Activated CD4-positive, alpha-beta T cell treated with anti-CD3 and anti-CD28 coated beads, Interleukin-2, amount 50 U/mL, for 48 hours (primary cell): ENCODE measurements at places on chromosomes 5 and 9.

- no peak for DNase-seq
Measured at GRCh38 chr5:60463179-60463868, 236.6 kb downstream of the DEPDC1B start.

- no peak for DNase-seq
Measured at GRCh38 chr5:167786871-167787578, 504.4 kb upstream of the WWC1 start.

DNA sequence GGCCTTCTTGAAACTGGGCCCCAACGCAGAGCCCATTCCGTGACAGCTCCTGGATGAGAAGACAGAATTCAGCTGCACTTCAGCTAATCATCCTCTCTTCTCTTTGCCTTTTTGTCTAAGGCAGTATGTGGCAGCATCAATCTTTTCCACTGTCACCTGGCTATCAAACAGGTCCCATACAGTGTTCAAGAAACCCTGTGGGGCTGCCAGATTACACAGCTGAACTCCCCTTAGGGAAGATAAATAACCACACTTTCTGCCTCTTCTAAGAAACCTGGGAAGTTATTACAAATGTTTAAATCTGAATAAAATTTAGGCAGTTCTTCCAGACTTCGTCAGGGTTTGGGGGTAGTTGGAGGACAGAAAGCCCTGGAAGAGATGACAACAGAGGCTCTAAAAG lies 61.0 kb downstream of the SPEF2 start:
- no peak for DNase-seq

DNA sequence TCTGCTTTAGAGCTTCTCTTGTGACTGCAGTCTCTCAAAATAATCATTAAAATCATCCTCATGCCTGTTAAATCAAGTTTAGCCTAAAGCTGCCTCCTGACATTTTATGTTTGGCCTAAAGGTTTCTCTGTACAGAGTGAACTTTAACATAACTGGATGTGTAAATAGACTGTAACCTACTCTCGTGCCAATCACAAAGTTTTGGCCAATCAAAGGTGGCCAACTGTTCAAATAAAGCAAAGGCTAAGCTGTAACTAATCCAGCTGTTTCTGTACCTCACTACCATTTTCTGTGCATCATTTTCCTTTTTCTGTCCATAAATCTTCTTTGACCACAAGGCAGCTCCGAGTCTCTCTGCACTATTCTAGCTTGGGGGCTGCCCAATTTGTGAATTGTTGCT lies 86.2 kb downstream of the GCNT1 start:
- DNase-seq: no peak

DNA sequence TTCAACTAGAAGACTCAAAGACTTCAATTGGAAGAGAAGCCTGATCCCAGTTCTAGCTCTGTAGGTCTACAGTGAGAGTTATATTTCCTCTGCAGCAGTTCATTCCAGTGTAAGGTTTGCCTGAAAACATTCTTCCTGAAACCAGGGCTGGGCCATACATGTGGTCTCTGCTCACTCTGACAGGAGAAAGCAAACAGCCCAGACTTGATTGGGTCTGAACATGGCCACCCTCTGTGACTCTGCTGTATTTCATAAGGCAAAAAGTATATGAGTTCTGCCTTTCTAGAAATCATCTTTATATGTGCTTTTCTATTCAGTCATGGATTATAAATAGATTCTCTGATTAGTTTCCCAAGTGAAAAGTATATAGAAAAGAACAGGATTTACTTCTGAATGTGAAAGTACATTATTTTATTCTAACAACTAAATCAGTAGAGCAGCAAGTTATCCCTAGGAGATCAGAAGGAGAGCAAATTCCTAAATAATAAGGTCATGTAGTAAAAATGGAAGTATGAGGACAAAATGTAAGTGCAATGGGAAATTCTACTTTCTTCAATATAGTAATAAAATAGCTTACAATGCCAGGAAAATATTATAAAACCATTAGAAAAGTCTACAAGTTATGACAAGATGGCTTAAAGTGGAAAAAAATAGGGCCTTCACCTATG lies 144.3 kb downstream of the EFNA5 start:
- DNase-seq: no peak

GRCh38 chr5:149314571-149315111 lies 30.7 kb upstream of the GRPEL2 start:
- DNase-seq: no peak

DNA sequence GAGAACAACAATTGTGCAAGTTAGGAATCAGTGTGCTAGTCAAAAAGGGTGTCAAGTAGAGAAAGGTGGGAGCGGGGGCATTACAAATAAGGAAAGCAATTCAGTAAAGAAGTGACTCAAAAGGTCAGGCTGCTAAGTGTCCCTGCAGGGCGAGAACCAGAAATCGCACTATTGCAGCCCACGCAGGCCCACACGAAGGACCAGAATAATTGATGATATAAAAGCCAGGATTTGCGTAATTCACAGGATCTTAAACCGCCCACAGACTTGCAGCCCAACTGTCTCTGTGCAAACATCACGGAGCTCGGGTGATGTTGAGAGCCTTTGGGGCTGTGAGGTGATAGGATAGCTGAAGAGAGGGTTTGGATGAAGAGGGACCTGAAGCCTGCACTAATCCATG lies 349.0 kb downstream of the BRINP1 start:
- DNase-seq: no peak

- no peak for DNase-seq
Measured at GRCh38 chr9:32483343-32483742, 42.7 kb downstream of the RIGI start.

DNA sequence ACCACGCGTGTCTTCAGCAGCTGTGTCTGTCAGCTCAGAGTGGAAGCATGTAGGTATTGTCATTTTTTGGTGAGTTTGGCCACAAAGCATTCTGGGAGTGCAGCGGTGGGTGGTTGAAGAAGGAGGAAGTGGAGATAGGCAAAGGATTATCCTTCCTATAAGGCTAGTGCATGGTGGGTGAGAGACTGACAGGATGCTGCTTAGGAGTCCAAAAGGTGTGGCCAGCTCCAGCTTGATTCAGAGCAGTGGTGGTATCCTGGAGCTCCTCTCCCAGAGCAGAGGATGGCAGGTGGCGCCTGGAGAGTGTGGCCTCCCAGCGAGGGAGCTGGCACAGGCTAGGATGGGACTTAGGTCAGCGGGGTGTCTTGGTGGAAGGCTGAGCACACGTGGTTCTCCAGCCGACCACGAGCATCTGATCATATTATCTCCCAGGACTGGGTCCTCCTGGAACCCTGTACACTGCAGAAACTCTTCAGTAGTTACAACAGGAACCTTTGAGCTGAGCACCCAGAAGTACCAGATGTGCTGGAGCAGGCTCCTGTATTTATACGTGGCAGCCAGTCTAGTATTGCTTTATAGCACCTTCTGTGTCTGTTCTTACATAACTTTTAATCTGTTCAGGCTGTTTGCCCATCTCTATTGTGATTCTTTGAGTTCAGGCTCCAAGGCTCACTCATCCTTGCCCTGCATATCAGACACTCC lies 29.6 kb downstream of the MAML1 start:
- no peak for DNase-seq

DNA sequence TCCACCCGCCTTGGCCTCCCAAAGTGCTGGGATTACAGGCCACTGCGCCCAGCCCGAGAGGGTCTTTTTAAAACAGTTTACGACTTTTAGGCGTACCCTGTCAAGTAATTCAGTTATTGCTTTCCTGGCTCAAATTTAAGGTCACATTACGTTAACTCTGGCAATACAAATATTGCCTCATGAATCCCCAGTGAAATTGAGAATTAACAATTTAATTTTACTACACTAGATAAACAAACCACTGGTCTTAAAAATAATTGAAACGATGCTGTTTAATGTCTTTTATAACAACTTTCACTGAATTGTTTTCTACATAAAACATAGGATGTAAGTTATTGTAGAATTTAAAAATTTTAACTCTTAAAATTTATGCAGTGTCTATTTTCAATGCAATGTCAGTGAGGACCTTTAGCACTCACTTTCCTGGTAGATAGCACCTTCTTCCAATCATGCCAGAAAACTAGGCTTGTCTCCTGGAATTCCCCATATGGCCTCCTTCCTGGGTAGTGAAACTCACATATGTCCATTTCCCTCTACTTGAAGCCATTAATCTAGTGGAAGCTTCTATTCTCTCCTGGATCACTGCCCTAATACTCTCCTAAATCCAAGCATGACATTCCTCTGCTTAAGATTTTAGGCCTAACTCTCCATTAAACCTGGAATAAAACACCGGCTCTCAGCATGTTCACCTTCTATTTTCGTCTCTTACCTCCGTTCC lies 13.5 kb downstream of the BASP1 start:
- no peak for DNase-seq

- DNase-seq: no peak
Measured at GRCh38 chr9:99024959-99025358, 80.0 kb upstream of the TGFBR1 start.

DNA sequence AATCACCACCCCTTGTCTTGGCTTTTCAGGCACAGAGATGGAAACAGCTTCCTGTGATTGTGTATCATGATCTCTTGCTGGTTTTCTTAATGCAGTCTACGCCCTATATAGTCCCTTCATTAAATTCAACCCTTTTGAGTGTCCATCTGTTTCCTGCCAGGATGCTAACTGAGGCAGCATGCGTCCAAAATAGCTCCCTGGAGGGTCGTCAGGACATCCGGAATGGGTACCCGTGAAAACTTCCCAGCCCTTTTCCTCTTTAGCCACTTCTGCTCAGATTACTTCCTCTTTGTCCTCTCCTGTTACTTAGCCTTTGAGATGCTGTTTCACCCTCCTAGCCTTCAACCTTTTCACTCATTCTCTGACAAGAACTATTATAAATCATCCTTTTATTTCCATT lies 79.8 kb upstream of the KLF9 start:
- no peak for DNase-seq

GRCh38 chr5:10577371-10578292 lies 13.8 kb downstream of the ANKRD33B start:
- DNase-seq: no peak

- no peak for DNase-seq
Measured at GRCh38 chr5:166342402-166342801, 1949.0 kb upstream of the WWC1 start.

GRCh38 chr5:40206030-40206429 lies 473.7 kb upstream of the PTGER4 start:
- DNase-seq: no peak

- DNase-seq: no peak
Measured at GRCh38 chr5:123001808-123002207, 34.7 kb downstream of the PPIC start.

DNA sequence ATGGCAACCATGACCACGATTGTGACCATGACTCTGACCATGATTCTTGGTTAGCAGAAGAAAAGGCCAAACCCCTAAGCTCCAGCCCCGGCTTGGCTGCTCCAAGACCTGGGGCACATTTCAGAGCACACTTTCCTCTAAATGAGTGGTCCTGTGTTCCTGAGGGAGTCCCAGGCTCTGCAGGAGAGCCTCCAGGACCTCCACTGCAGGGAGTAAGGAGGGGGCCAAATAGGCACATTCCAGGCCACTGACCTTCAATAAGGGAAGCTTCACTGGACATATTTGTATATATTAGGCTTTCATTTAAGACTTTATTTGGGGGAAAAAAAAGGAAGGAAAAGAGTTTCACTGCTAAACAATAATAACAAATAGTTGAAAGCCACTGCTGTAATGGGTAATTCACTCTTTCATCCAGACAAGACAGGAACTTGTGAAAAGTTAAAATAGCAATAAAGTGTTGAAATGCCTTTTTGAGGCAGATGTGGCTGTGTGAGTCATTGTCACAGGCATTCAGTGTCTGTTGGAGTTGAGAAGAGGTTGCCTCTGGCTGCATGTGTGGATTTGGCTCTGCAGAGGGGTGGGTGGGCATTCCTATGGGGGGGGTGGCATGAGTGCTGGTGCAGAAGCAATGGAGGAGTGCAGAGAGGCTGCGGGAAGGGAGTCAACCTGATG lies 63.9 kb upstream of the TGFBR1 start:
- DNase-seq: no peak

GRCh38 chr5:4306057-4306456 lies 710.4 kb downstream of the IRX1 start:
- no peak for DNase-seq

- no peak for DNase-seq
Measured at GRCh38 chr9:89866701-89867100, 261.9 kb downstream of the GADD45G start.

GRCh38 chr9:119802621-119803020 lies 433.4 kb upstream of the BRINP1 start:
- DNase-seq: no peak

DNA sequence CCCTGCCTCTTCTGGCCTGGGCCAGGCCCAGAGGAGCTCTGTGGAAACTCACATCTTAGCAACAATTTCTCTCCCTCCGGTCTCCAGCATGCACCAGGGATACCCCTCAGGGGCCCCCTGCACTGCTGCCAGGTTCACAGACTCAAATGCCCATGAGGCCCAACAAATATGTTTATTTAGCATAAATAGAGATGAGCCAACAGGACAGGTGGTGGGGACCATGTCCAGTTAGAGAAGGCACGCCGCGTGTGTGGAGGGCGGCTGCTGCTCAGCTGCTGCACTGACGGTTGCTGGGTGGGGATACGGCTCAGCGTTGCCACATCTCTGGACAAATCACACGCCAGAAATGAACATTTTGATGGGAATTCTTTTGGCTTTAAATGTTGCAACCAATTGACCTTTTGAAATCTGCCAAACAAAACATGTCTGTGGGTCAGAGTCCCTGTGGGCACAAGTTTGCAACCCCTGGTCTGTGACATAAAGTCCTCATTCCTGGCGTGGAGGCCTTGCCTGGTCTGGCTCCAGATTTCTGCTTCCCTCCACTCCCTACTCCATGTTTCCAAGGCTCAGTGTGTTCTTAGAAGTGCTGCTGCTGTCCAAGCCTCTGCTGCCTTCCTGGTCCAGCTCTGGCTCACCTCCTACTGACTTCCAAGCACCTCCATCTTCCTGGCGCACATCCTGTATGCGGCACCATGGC lies 88.9 kb downstream of the AMBP start:
- no peak for DNase-seq

DNA sequence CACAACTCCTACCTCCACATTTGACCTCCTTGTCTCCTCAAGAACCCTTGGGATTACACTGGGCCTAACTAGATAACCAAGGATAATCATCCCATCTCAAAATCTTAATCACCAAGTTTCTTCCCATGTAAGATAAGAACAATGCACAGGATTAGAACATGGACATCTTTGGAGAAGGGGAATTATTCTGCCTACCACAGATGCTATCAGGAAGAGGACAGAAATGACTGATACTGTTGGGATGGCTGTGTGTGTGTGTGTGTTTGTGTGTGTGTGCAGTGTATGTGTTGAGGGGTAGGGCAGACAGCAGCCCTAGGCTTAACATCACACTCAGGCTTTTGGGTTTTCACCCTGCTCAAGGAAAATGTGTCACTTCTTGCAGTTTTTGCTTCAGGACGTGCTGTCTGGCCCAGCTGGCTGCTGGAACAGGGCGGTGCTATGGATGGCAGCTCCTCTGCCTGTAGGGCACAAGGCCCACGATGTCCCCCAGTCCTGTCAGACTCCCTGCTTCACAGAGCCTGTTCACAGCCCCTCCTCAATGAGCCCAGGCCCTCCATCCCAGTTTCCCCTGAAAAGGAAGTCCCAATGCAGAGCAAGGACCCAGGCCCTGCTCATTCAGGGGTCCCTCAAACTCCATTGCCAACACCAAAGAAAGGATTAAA lies 7.7 kb downstream of the CA9 start:
- no peak for DNase-seq
